Stimulated activated CD4-positive, alpha-beta T cell treated with anti-CD3 and anti-CD28 coated beads, Interleukin-15, amount 100 ng/mL, for 48 hours (primary cell): ENCODE measurements at places on chromosomes 7 and 10.

- DNase-seq, result no peak
Observed at GRCh38 chr7:124246262-124246863, 213.5 kb upstream of the TMEM229A start.

DNA sequence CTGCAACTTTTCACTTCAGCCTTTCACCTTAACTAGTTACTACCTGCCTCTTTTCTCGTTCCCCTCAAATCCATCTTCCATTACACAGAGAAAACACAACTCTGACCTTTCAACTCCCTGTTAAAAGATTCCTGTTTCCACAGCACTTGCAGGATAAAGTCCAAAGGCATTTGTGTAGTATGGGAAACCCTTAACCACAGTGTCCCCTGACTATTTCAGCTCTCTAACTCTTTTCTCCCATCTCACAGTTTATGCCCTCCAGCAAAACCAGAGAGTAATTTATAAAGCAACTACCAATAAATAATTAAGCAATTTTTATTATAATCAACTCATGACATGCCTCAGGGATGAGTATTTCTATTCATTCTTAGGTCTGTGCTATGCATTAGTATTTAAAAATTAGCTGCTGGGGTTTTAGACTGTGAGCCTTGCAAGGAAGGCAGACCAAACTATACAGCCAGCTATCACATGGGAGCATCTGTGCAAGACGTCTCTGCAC is 51.0 kb downstream of the COL1A2 start:
- no peak for DNase-seq

DNA sequence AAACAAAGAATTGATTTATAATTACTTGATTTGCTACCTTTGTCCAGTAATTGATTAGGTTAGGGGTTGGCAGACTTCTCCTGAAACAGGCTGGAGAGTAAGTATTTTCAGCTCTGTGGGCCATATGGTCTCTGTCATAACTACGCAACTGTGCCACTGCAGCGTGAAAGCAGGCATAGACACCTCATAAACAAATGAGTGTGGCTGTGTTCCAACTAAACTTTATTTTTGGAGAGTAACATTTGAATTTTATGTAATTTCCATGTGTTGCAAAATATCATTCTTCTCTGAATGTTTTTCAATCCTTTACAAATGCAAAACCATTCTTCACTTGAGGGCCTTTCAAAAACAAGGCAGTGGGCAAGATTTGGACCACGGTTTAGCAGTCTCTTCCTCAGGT is 76.9 kb downstream of the GALNT17 start:
- no peak for DNase-seq

GRCh38 chr10:72134785-72135767 is 46.7 kb upstream of the SPOCK2 start:
- no peak for DNase-seq

DNA sequence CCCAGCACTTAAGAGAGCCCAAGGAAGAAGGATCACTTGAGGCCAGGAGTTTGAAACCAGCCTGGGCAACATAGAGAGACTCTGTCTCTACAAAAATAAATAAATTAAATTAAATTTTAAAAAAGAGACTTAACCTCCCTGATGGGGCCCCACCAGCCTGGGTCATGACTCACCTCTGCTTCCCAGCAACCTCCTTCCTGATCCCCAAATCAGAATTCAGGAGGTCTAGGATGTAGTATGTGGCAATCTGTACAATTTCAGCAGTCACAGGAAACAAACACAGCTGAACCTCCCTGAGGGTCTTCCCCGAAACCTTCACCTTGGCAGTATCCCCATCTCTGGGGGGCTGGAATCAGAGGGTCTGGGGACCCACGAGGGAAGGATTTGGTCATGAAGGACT is 9.7 kb upstream of the PPP1R35 start:
- DNase-seq, result no peak

GRCh38 chr10:76001019-76001418 is 569.6 kb downstream of the LRMDA start:
- DNase-seq, result no peak
